ENCODE measurements at places on chromosomes 2 and 18.

DNA sequence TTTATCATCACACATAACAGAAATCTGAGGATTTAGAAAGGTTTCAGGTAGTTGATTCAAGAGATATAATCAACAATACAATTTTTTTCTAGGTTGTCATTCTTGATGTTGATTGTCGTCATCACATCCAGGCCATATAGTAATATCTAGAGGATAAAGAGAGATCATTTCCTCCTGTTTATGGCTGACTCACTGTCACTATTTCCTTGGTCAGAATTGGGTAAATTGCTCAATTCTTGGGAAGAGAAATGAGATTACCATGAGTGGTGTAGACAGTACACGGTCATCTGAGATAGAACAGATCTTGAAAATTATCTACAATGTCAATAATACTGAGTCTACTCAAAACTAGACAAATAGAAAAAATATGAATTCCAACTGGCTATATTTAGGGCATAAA, 78.8 kb downstream of the ZNF804A start:
- no peak for DNase-seq

- DNase-seq, result no peak
Measured at GRCh38 chr2:86025229-86025820, 80.4 kb downstream of the POLR1A start.

- no peak for DNase-seq
Measured at GRCh38 chr2:137826373-137827372, 137.6 kb upstream of the HNMT start.

- no peak for DNase-seq
Measured at GRCh38 chr2:197452754-197453122, 614 bp upstream of the COQ10B start.

GRCh38 chr2:161147856-161148255, 12.4 kb upstream of the TANK start:
- no peak for DNase-seq

- no peak for DNase-seq
Measured at GRCh38 chr2:105769504-105769903, 24.8 kb downstream of the NCK2 start.

DNA sequence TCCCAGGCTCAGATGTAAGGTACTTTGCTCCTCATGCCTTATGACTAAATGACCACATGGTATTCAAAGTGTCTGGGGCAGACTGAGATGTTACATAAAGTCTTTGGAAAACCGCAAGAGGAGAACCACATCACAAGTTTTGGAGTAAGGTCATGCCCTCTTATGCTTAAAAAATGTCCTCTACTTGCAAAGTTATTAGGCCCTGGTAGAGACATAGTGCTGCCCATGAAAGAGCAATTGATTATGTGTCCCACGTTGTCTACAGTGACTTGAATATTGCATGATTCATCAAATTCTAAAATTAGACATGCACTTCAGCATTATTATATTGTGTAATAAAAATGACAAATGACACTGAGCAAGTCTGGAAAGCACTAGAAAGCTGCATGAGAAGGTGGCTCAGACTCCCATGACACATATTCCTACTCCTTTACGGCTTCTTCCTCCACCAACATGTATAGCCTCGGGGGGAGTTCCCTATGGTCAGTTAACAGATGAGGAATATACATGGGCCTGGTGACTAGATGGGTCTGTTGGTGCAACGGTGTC, 602.6 kb upstream of the VRK2 start:
- DNase-seq, result peak; percentile 63

DNA sequence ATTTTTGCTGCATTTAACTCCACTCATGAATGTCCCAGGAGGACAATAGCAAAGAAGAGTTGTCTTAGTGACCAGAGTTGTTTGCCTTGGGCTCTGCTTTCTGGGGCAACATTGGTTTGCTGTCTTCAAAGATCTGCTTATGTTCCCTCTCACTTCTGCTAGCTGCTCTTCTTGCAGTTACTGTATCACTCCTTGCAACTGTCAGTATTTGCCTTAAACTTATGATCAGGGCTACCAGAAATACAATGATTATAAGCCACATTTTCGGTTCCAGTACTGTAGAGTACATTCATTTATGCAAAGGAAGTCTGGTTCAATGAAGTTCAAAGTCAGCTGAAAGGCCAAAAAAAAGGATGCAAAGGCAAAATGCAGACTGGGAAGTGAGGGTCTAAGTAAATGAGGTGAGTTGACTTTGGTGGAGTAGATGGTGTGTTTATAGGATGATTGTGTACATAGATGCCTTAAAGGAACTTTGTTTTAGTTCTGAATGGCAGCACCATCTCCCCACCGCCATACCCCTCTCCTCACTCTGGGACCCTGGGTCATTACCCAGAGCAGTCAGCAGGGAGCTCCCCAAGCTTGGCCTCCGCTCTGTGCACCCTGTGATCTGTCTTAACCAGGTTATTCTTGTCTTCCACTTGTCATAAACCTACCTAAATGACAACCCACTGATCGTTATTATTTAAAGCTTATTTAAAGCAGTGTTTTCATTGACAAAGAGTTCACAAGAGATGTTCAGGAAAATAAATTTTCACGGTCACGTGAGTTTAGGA, 236.0 kb downstream of the DOK6 start:
- DNase-seq, result no peak

GRCh38 chr2:65728477-65729180, 296.2 kb upstream of the SPRED2 start:
- no peak for DNase-seq

DNA sequence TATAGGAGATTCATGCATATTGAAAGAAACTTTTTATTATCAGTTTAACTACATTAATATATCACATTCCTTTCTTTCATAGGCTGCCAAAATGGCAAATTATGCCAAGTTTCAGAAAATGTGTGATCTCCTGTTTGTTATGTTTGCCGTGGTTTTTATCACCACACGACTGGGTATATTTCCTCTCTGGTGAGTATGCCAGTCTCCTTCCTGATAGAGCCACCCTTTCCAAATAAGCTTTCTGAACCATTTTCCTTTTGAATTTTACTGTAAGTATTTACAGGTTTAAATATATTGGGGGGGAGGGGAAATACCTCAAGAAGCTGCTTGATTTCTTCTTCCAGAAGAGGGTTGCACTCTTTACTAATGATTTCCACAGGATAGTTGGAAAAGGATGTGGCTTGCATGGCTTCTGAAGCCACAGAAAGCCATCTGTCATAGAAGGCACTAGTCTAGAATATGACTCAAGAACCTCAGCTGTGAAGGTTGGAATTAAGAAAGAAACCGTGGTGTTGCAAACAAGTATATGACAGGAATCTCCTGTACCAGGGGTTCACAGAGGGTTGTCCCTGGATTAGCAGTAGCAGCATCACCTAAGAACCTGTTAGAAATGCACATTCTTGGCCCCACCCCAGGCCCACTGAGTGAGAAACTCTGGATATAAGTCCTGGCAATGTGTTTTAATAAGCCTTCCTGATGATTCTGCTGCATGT, 84.5 kb upstream of the NOSTRIN start:
- peak; percentile 52 for DNase-seq

GRCh38 chr2:20092226-20092900, 40.9 kb upstream of the LAPTM4A start:
- no peak for DNase-seq

- DNase-seq, result no peak
Measured at GRCh38 chr2:29480426-29480825, 365.2 kb downstream of the CLIP4 start.
